ENCODE measurements at places on chromosomes 11 and 22. TPM values are rescaled to one million over a fixed set of nuclear protein-coding genes. Genes with fewer than 3 reads are reported as not detected.

NLRP14 gene
- not detected for total RNA-seq

CREB3L1 gene
- total RNA-seq: 7.4 TPM

ZNF408 gene
- total RNA-seq: 15.2 TPM

LGR4 gene
- total RNA-seq: 52.4 TPM

DTX4 gene
- total RNA-seq: 5.3 TPM

C11orf65 gene
- 0.38 TPM for total RNA-seq

MAP6 gene
- total RNA-seq: 1.4 TPM

GGTLC3 gene
- not detected for total RNA-seq

CDC42BPG gene
- 1.2 TPM for total RNA-seq

RGL4 gene
- not detected for total RNA-seq

PHOX2A gene
- not detected for total RNA-seq

OR8K1 gene
- total RNA-seq: not detected

GVQW3 gene
- 1.4 TPM for total RNA-seq

ST3GAL4 gene
- 26.6 TPM for total RNA-seq

MAJIN gene
- not detected for total RNA-seq

ACP2 gene
- total RNA-seq: 22.2 TPM

TSGA10IP gene
- total RNA-seq: not detected

CDC42EP2 gene
- total RNA-seq: 14.5 TPM

CAPN1 gene
- total RNA-seq: 116 TPM

PLAAT2 gene
- total RNA-seq: not detected

VWCE gene
- 0.77 TPM for total RNA-seq
